ENCODE measurements at places on chromosomes 4 and X. TPM values are rescaled to one million over a fixed set of nuclear protein-coding genes. Genes with fewer than 3 reads are reported as not detected.

AR gene
- polyA plus RNA-seq, result 0.55 TPM

CSN2 gene
- polyA plus RNA-seq, result not detected

FGF16 gene
- polyA plus RNA-seq, result not detected

ASB11 gene
- polyA plus RNA-seq, result 0.15 TPM

SRPX2 gene
- polyA plus RNA-seq, result 6.2 TPM

DTHD1 gene
- not detected for polyA plus RNA-seq

- H3K27ac ChIP-seq, result no peak overlapping the region
- no peak overlapping the region for H3K4me3 ChIP-seq
- H3K4me1 ChIP-seq, result no peaks in the 10 kb centered on the region
- no peaks in the 10 kb centered on the region for H3K36me3 ChIP-seq
- no peak for DNase-seq
Observed at GRCh38 chr4:32771491-32771890, 2051.3 kb downstream of the PCDH7 start.

GRCh38 chr4:8144359-8144758 is 14.3 kb downstream of the ABLIM2 start:
- no peak for DNase-seq
- H3K27ac ChIP-seq, result no peak overlapping the region
- H3K4me3 ChIP-seq, result no peak overlapping the region
- H3K4me1 ChIP-seq, result no peaks in the 10 kb centered on the region
- H3K27me3 ChIP-seq, result peaks cover 9% of the 10 kb centered on the region

DNA sequence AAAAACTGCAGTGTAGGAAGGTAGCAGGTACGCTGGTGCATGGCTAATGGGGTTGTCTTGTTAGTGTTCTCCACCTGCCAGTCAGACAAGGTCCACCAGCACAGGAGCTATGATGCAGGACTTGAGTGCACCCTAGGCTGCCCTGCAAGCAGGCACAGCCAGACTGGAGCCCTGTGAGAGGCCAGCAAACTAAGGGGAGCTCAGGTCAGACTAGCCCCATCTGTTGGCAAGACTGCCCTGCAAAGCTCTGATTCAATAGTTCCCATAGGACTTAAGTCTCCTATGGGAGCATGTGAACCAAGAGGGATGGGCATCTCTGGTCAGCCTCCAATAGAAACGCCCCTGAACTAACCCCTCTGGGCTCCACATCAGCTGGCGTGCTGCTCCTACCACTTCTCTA is 1307.3 kb downstream of the C4orf33 start:
- no peak overlapping the region for H3K4me3 ChIP-seq
- H3K27me3 ChIP-seq, result no peaks in the 10 kb centered on the region
- no peak for DNase-seq
- H3K36me3 ChIP-seq, result no peaks in the 10 kb centered on the region
- no peak overlapping the region for H3K27ac ChIP-seq

DNA sequence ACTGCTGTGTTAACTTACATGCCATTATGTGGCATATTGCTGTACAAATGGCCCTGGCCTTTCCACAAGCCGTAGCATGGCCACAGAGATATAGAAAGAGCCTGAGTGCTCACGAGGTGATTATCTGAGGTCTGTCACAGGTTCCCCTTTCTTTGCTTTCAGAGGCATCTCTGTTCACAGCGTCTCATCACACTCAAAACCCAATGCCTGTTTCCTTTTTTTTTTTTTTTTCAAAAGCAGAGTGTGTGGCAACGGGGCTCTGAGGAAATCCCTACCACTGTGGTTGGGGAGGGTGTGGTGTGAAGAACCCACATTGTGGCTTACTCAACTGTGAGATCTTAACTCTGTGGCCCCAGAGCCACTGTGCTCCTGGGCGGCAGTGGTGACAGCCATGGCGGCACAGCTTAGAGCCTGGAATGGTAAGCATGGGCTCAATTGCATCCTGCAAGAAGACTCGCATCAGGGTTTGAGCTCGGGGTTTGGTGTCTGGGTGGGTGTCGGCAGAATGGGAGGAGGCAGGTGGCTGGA is 30.8 kb downstream of the RTL5 start:
- peak; percentile 43 for DNase-seq
- no peaks in the 10 kb centered on the region for H3K36me3 ChIP-seq
- H3K4me3 ChIP-seq, result no peak overlapping the region
- H3K27ac ChIP-seq, result peak overlapping the region; percentile 15
- peaks cover 12% of the 10 kb centered on the region for H3K27me3 ChIP-seq

DNA sequence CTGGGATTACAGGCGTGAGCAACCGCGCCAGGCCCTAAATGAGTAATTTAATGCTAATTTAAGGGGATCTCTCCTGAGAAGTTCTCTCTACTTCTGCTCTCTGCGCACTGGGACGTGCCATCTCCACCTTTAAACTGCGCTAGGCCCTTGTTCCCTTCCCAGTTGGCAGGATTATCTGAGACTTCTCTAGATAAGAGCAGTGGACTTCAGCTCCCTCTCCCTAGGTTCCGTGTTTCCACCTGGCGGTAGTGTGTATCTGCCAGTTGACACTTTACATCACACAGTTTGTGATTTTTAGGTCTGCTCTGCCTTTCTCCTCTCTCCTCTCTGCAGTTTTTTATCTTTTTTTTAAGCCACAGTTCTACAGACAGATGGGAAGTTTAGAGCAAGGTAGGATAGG is 40.2 kb downstream of the ARHGAP10 start:
- no peaks in the 10 kb centered on the region for H3K36me3 ChIP-seq
- H3K4me3 ChIP-seq, result no peak overlapping the region
- peak; percentile 58 for DNase-seq

DNA sequence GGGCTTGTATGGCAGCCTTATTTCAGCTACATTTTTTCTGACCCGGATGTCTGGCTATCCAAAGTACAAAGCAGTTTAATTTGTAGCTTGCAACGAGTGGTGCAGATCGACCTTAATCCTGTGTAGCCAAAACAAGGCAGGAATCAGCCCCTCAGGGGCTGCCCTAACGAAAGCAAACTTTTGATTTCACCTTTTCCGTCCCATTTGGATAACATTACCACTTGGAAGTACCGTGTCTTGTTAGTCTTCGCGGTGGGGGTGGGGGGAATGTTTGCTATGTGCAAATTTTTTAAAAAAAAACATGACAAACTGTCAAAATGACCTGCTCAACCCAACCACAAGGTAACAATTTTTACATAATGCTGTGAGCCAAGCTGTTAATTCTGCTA is 766 bp upstream of the DNAJB14 start:
- peak overlapping the region; percentile 99 for H3K27ac ChIP-seq
- peaks cover 43% of the 10 kb centered on the region for H3K4me1 ChIP-seq
- no peaks in the 10 kb centered on the region for H3K36me3 ChIP-seq
- H3K27me3 ChIP-seq, result no peaks in the 10 kb centered on the region
- no peak for DNase-seq
- peak overlapping the region; percentile 83 for H3K4me3 ChIP-seq

DNA sequence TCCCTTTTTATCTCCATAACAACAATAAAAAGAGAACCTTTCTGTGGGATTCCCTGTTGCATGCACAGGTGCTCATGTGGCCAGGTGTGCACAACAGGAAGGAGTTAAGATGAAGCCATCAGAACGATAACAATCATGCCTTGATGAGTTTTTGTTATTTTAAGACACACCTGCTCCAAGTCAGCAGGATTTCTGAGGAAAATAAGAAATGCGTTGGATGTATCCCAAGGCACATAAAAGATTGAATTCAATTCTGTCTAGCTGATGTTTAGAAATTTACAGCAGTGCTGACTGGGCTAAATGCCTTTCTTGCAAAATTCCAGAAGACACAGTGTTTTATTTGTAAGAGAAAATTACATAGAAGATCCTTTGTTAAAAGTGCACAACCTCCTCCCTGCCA is 1678.2 kb downstream of the ARAP2 start:
- no peaks in the 10 kb centered on the region for H3K4me1 ChIP-seq
- no peaks in the 10 kb centered on the region for H3K27me3 ChIP-seq
- no peak overlapping the region for H3K27ac ChIP-seq
- DNase-seq, result no peak

DNA sequence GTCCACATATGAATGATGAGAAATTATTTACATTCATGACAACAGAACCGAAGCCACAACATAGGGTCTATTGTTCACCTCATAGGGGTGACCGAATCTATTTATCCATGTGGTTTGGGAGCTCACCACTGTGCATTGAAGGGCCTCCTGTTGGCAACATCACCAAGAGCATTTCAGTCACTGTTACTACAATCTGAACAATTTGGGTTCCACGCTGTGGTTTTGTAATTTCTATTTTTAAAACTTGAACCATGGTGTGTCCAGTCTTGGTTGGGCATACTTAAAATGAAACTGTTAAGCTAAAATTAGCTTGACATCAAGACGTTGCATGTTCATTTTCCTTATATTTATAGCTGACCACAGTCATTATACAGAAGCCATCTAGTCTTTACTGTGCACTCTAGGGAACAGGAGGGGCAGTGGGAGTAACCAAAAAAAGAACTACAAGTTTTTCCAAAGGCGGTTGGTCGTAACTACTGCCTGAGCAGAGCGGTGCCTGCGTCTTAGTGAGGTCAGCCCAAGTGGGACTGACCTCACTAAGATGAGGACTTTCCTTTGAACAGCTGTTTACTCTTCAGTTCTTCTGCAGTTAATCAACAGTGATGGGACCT is 192.1 kb downstream of the SPRY1 start:
- H3K36me3 ChIP-seq, result no peaks in the 10 kb centered on the region
- H3K4me1 ChIP-seq, result peaks cover 6% of the 10 kb centered on the region
- H3K27ac ChIP-seq, result peak overlapping the region; percentile 66
- no peaks in the 10 kb centered on the region for H3K27me3 ChIP-seq
- DNase-seq, result peak; percentile 53
- H3K4me3 ChIP-seq, result no peak overlapping the region

DNA sequence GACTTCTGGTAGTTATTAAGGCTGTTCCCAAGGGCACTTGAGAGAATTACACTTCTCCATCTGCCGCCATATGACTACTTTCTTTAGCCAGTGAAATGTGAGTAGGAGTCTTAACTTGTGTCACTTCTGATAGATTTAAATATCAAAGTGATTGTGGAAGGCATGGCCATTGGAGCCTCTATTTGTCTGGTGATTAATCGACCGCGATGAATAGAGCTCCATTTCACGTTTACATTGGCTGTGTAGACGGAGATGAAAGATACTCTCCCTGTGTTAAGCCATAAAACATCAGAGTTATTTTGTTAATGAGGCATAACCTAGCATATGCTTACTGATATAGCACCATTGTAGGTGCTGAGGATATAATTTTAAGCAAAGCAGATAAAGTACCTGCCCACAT is 852.4 kb downstream of the CCSER1 start:
- H3K27me3 ChIP-seq, result no peaks in the 10 kb centered on the region
- no peak overlapping the region for H3K27ac ChIP-seq
- DNase-seq, result no peak
- H3K4me1 ChIP-seq, result no peaks in the 10 kb centered on the region

DNA sequence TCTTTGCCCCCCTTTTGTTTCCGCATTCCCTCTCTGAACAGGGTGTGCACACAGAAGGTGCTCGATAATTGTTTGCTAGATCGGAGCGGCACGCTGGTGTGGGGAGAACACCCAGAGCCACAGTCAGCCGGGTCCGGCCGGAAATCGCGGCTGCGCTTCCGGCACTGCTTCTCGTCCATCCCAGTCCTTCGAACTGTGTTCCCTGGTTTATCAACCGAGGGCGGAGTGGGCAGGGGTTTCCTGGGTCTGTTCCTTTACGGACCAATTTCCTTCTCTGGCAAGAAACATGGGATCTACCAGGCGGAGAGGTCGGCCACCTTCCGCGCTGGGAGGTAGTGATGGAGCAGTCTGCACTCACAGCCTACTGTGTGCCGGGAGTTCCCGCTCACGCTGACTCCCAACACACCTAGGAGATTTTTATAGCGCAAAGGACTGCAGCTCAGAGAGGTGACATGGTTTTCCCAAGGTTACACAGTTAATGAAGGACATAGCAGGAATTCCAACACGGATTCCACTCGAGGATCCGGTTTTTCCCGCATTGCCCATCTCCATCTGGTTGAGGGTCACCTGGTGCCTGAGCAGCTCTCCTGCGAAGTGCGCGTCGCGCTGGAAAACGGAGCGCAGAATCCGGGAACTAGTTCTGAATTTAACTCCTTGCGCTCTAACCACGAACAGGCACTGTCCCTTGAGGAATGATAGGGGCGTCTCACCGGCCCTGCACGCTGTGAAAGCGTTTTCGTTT is 6.8 kb downstream of the MSX1 start:
- H3K4me3 ChIP-seq, result peak overlapping the region; percentile 18
- H3K27me3 ChIP-seq, result peaks cover 94% of the 10 kb centered on the region
- H3K36me3 ChIP-seq, result no peaks in the 10 kb centered on the region

- H3K27me3 ChIP-seq, result no peaks in the 10 kb centered on the region
- no peak for DNase-seq
- H3K4me3 ChIP-seq, result no peak overlapping the region
- no peak overlapping the region for H3K27ac ChIP-seq
Observed at GRCh38 chr4:6507345-6507744, 34.9 kb upstream of the PPP2R2C start.

- H3K4me3 ChIP-seq, result no peak overlapping the region
- H3K4me1 ChIP-seq, result no peaks in the 10 kb centered on the region
- no peaks in the 10 kb centered on the region for H3K36me3 ChIP-seq
Observed at GRCh38 chrX:1754077-1754476, 139.2 kb downstream of the ASMT start.

- DNase-seq, result no peak
- H3K27ac ChIP-seq, result no peak overlapping the region
- no peaks in the 10 kb centered on the region for H3K4me1 ChIP-seq
Observed at GRCh38 chr4:85369703-85370380, 105.1 kb upstream of the ARHGAP24 start.

DNA sequence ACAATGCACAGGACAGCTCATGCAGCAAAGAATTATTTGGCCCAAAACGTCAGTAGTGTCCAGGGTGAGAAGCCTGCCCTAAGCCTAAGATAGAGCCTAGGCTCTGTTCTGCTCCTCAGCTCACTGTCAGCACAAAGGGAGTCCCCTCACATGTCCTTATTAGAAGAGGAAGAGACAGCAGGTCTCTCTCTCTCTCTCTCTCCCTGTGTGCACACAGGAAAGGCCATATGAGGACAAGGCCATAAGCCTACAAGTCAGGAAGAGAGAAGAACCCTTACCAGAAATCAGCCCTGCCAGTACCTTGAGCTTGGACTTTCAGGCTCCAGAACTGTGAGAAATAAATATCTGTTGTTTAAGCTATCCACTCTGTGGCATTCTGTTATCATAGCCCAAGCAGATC is 20.4 kb downstream of the FAM184B start:
- no peak for DNase-seq
- no peak overlapping the region for H3K4me3 ChIP-seq
- H3K36me3 ChIP-seq, result no peaks in the 10 kb centered on the region
- no peaks in the 10 kb centered on the region for H3K4me1 ChIP-seq

DNA sequence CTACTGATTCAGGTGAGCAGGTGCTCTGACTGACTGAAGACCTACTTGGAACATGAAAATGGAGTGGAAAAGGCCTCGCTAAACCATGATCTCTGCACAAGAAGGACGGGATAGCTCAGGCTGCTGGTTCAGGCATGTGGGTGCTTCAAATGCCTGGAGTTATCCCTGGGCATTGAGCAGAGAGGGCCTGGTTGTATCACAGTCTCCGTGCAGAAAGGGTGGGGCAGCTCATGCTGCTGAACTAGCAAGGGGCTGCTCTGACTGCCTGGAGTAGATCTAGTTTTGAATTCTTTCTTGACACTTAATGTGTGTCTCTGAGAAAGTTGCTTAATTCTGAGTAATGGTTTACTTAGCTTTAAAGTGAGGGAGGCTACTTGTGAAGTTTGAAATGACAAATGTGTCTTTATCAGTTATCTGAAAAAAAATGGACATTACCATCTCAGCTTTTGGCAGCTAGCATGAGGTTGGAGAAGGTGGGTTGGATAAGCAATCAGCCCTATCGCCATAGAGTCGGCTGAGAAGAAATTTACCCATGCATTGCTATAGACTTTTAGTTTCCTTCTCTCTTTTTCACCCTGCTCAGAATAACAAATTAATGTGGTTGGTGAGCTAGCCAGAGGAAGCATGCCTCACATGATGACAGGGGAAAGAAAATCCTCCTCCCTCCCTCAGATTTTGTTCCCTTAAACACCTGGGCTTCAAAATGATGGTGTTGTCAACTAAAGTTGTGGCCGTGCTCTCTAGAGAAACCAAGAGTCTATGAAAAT is 832.4 kb downstream of the STIM2 start:
- no peak overlapping the region for H3K27ac ChIP-seq
- no peaks in the 10 kb centered on the region for H3K36me3 ChIP-seq
- no peaks in the 10 kb centered on the region for H3K27me3 ChIP-seq
- no peak overlapping the region for H3K4me3 ChIP-seq
